ENCODE measurements at places on chromosomes 16 and 17.

GRCh38 chr17:31236712-31237111 lies 60.3 kb downstream of the OMG start:
- DNase-seq: no peak

GRCh38 chr16:64282181-64282580 lies 839.7 kb downstream of the CDH11 start:
- DNase-seq: no peak

DNA sequence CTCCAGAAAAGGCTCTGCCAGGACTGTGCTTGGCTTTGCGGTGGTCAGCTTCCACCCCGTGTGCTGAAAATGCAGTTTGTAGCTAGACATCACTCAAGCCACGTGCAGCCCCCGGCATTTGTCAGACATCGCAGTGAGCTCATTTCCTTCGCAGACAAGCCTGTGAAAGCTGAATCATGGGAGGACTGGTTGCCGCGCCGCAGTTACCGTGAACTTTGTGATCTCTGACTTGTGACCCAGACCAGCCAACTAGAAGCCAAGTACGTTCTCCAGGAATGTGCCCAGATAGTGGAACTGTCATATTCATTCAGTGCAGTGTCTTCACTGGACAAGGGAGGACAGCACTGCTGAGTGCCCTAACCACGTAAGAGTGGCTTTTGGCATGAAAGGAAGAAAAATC lies 58.1 kb downstream of the NDE1 start:
- DNase-seq: no peak

GRCh38 chr17:65553646-65554552 lies 7.5 kb downstream of the AXIN2 start:
- DNase-seq: peak; percentile 51

DNA sequence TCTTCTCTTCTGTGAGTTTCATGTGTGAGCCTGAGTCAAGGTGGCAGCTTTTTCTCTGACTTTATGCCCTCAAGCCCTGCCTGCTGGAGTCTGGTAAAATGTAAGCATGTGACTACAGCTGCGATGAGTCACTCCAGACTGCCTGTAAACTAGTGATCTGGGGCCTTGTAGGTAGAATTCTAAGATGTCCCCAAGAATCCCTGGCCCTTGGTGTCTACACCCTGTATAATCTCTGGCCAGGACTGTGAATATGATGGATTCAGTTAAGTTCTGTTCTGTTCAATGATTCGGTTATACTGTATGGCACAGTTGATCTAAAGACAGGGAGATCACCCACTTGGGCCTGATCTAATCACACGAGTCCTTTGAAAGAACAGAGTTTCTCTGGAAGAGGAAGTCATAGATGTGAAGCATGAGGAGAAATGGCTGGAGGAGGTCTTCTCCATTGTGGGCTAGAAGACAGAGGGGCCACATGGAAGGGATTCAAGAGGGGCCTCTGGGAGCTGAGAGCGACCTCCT lies 29.8 kb downstream of the PRSS54 start:
- DNase-seq: no peak

- no peak for DNase-seq
These were observed 1.8 kb downstream of the CX3CL1 start for GRCh38 chr16:57374067-57374534.

GRCh38 chr16:85200471-85201278 lies 88.4 kb upstream of the CIBAR2 start:
- no peak for DNase-seq

GRCh38 chr17:14205992-14206461 lies 30.6 kb downstream of the CDRT15 start:
- no peak for DNase-seq

- DNase-seq: no peak
These were observed 42.5 kb downstream of the HELZ start for GRCh38 chr17:67202503-67202902.

GRCh38 chr17:50967795-50968194 lies 101.6 kb upstream of the TOB1 start:
- DNase-seq: peak; percentile 12

- peak; percentile 98 for DNase-seq
These were observed 63.3 kb downstream of the TUBD1 start for GRCh38 chr17:59829217-59830006.

- DNase-seq: no peak
These were observed 1.8 kb downstream of the UBE2G1 start for GRCh38 chr17:4364622-4365041.

GRCh38 chr16:27515874-27516353 lies 33.8 kb downstream of the GTF3C1 start:
- DNase-seq: no peak

DNA sequence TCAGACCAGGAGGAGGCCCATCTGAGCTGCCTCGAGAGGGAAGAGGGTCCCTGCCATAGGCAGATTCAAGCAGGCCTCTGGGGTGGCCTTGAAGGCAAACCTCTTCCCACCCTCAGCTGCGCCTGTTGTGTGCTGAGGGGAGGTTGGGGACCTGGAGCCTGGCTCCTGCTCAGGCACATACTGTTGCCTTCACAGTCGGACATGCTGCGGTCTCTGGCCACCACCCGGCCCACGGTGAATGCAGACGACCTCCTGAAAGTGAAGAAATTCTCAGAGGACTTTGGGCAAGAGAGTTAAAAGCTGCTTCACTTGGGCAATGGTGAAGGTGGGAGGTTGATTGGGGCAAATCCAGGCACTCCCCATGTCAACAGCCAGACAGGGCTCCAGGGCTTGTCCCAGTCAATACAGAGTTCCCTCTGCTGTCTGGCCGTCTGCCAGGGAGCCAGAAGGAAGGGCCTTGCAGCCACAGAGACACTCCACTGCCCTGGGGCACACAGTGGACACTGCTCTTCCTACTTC lies 6.3 kb downstream of the PDF start:
- DNase-seq: no peak

DNA sequence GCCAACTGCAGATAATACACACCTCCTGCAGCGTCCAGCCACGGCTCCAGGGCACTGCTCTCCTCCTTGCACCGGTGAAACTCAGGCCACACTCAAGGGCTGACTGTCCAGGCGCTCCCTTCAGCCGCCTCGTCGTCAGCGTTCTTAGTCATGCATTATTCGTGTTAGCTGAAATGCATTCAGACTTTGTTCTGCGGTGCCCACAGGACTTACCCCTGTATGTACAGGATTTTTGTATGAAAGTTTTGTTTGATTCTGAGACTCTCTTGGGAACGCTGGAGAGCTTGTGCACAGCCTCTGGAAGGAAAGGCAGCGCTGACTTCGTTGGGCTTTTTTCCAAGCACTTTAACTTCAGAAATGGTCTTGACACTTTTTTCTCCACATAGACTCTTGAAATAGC lies 22.1 kb downstream of the CIBAR2 start:
- no peak for DNase-seq

- DNase-seq: no peak
These were observed 331.5 kb downstream of the SNX29 start for GRCh38 chr16:12308060-12308459.

DNA sequence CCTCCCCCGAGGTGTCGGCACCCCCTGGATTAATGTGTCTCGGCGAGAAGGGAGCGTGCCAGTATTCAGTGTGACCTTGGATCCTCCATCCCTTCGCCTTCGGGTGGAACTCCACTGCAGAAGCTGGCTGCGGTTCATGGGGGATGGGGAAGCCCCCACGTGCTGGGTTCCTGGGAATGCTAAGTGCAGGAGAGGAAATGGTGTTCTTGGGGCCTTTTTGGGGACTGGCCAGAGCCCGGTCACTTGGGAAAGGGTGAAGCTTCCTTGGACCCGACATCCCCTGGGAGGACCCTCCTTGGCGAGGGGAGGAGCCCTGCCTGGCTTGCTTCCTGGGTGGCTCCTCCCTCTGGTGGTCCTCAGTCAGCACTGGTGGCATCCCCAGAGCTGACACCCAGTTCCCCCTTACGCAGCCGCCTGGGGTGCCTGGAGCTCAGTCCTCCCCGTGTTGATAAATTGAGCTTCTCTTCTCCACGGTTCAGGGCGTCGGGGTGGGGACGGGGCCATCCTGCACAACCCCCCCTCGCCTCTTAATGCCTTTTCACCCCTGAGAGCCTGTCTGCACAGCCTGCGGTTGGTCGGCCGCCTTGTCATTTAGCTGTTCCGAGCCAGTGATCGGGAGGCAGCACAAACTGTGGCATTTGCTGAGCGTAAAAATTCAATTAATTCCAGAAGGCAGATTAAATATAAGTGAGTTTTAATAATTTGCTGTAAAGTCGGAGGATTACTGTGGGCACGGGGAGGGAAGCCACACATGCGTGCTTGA lies 30.7 kb upstream of the GSE1 start:
- no peak for DNase-seq

DNA sequence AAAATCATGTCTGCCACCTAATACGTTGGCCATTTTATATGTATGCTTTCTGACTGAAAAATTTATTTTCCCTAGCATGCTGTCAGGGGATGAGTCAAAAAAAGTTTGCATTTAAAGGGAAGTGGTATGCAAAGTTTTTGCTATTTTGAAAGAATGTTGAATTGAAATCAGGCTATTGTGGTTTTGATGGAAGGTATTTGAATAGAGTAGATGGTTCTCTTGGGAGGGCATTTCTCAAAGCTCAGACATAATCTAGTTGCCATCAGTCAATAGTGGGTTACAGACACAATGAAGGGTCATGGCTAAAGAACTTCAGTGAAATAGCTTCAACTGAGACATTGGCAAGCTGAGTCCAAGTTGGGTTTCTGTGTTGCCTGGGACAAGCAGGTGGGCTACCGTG lies 102.4 kb downstream of the MAP2K6 start:
- DNase-seq: peak; percentile 33

GRCh38 chr16:9241177-9241576 lies 149.7 kb downstream of the HAPSTR1 start:
- no peak for DNase-seq

GRCh38 chr17:40112718-40113109 lies 9.1 kb upstream of the MSL1 start:
- DNase-seq: no peak

DNA sequence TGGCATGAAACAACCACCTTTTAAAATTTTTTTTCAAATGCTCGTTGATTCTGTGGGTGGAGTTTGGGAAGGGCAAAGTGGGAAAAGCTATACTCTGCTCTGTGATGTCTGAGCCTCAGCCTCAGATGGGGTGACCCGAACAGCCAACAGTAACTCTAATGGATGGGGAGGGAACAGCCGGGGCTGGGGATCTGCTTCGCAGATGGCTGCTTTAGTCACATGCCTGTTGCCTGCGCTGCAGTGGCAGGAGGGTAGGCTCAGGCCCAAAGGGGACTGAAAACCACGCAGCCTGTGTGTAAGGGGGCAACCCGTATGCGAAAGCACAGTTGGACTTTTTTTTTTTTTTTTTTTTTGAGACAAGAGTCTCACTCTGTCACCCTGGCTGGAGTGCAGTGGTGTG lies 14.9 kb upstream of the MAPK3 start:
- DNase-seq: no peak

DNA sequence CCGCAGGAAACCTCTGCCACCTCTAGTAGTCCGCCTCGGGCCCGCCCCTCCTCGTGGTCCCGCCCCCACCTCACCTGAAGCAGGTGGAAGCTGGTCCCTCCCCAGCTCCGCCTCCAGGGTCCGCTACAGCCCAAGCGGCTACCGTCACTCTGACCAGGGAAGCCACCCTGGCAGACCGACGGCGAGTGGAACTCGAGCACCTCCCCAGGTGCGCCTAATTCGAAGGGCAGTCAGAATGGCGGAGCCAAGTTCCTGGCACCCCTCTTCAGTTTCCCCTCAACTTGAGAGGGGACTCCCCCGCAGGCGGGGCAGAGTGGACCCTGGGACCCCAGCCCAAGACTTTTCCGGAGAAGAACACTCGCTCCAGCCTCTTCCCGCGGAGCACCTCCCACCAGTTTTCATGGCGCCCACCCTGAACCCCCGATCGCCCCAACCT lies 507 bp downstream of the FHOD1 start:
- DNase-seq: no peak

DNA sequence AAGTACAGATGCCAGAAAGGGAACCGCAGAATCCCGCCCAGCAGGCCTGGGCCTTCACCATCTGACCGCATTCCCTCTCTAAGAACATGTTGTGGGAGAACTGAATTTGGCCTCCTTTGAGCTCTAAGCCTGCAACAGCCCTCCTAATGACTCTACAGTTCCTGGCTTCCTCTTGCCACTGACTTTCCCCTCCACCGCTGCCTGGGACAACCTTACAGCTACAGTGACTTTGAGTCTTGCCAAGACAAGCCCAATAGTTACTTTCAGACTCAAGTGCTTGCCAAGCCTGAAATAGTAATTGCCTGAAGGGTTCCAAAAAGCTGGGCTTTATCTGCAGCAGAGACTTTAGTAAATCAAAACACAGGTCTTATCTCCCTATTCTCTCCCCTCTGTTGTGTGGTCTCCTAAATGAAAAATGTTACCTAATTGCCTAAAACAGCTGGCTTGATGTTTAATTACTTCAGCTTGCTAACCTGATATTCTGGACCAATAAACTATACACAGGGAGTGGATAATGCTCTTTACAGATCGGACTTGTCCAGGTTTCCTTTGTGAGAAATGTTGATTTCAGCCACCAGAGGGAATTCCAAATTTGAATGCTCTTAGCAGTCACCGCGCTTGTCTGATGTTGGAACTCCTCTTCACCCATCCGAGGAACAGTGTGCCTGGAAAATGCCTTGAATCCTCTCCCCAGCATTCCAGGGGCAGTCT lies 85.1 kb upstream of the TBX2 start:
- no peak for DNase-seq

GRCh38 chr16:83666449-83666848 lies 141.3 kb upstream of the HSBP1 start:
- no peak for DNase-seq

GRCh38 chr17:75795820-75796607 lies 11.4 kb downstream of the UNK start:
- no peak for DNase-seq

DNA sequence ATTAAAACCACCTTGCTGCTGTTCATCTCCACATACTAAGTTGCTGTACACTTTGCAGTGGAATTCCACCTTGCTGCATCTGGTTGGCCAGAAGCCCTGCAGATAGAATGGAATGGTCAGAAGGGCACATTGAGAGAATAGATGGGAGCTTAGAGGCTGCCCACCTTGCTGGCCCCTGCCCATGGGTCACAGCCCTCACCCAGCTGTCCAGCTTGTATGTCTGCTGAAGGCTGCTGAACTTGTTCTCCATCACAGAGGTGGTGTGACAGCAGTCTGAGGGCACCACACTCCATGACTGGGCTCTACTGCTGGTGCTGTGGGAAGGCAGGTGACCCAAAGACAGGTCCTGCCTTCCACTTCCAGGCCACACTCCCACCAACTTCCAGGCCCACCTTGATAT lies 1755.4 kb downstream of the TP53TG3F start:
- DNase-seq: no peak

GRCh38 chr16:82152641-82153112 lies 17.3 kb downstream of the MPHOSPH6 start:
- DNase-seq: no peak

- no peak for DNase-seq
These were observed 28.9 kb upstream of the GNA13 start for GRCh38 chr17:65085397-65085796.

Measured in fibroblast of skin of left quadriceps (primary cell).